NCI-H1694 (cell line): ENCODE measurements at places on chromosomes 13 and 19.

DNA sequence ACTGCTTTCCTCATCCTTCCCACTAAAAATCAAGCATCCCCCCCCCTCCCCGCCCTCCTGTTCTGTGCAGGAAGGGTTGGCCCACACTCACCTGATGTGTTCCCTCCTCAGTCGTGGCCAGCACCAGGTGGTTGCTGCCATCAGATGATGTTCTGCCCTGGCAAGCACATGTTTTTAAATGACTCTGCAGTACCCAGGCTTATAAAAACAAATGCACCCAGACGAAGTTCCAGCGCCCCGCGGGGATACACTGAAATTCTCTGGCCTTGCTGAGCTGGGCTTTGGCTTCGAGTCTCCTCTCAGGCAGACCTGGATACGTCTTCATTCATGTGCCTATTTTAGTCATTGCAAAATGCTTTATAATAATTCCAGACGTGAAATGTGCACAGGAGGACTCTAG lies 316.3 kb downstream of the DLEU7 start:
- DNase-seq: no peak

DNA sequence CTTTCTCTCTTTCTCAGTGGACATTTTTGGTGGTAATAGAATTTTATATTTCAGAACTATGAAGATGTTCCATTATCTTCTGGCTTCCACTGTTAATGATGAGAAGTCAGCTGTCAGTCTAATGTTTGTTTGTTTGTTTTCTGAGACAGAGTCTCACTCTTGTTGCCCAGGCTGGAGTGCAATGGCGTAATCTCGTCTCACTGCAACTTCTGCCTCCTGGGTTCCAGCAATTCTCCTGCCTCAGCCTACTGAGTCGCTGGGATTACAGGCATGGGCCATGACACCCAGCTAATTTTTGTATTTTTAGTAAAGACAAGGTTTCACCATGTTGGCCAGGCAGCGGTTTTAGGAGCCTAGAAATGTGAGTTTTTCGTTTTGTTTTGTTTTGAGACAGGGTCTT lies 4.7 kb downstream of the ZNF317 start:
- no peak for DNase-seq

- DNase-seq: no peak
These were observed 23.0 kb upstream of the ISYNA1 start for GRCh38 chr19:18460900-18461299.

- no peak for DNase-seq
These were observed 301.0 kb downstream of the TBC1D4 start for GRCh38 chr13:75180805-75181455.
